T-helper 2 cell treated with Interferon-gamma antibody and Interleukin-4, amounts not matched to agents 5 μg/mL and 100 μg/mL, for 36 hours (primary cell): ENCODE measurements at places on chromosomes 12 and 14.

DNA sequence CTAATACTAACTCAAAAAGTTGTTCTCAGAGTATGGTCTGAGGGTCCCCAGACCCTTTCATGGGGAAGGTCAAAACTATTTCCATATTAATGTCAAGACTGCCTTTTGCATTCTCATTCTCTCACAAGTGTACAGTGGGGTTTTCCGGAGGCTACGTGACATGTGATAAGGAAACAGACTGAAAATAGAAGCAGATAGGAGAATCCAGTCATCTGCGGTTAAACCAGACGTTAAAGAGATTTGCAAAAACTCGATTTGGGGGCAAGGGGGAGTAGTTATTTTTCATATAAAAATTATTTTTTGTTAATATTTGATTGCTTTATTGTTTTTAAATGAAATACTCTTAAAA lies 1.0 kb upstream of the NAP1L1 start:
- peak; percentile 66 for DNase-seq

DNA sequence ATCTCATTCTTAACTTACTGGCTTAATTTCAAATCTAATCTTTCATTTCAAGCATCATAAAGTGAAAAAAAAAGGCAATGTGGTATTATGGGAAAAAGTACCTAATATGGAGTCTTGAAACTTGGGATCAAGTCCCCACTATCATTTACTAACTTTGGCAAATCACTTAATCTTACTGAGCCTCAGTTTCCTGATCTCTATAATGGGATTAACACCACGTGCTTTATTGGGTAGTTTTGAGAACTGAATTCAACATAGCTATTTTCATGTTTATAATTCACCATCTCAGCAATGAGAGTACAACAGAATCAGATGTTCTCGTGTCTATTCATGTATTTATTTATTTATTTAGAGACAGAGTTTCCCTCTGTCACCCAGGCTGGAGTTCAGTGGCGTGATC lies 78.3 kb downstream of the NTN4 start:
- no peak for DNase-seq

DNA sequence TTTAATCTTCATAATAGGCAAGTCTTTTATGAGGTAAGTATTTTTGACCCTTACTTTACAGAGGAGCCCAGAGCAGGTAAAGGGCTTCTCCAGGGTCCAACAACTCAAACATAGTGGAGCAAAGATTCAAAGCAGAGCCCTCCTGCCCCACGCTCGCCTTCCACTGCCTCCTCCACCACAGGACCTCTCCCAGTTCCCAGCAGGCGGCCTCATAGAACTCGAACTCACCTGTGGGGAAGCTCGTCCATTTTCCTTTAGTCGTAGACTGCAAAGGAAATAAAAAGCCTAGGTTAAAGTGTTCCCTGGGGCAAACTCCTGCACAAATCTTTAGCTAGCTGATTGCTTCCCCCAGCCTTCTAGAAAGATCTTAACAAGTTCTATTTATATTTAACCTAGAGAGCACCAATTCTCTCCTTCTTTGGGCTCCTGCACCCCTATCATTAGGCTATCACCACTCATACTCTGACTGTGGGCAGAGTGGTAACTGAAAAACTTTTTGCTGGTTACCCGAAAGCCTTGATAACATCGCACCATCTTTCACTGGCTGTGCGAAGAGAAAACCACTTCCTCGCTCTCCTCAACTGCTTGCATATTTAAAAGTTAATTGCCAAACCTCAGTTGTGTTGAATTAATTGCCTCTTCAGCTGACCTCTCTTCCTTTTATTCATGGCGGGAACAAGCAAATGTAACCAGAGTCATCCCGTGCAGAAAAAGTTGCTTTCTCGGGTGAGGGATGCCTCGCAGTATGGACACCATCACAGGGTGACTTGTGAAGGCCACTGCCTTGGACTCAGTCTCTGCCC lies 299.6 kb downstream of the DPF3 start:
- DNase-seq = peak; percentile 72

DNA sequence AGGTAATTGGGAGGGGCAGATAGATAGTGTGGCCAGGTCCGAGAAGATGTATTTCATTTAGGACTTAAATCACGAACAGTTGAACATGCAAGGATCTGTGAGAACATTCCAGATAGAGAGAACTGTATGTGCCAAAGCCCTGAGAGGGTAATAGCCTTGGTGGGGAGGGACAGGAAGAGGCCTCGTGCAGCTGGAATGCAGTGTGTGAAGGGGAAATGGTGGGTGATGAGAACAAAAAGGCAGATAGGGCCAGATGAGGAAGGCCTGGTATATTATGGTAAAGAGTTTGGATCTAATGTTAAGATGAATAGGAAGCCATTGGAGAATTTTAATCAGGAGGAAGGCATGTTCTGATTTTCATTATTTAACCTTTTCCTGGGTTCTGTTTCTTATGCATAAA lies 136.3 kb downstream of the TPH2 start:
- no peak for DNase-seq

- DNase-seq = no peak
Observed at GRCh38 chr12:3667485-3667884, 85.4 kb downstream of the CRACR2A start.
